ENCODE measurements at places on chromosomes 3 and 15. TPM values are rescaled to one million over a fixed set of nuclear protein-coding genes. Genes with fewer than 3 reads are reported as not detected.

DNA sequence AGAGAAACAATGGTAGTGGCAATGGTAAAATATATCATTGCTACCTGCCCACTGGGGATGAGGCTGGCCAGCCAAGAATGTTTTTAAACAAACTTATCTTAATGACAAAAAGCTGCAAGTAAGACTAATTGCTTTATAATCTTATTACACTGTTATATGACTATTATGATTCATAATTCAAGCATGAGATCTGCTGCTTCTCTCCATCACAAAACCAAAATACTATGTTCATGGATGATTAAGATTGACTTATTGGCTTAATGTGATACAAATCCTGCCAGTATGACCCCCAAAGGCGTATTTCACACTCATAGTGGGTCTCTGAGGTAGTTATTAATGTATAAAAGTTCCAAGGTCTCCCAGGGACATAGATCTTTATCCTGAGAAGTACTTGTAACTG, 52.6 kb downstream of the FBN1 start:
- no peak for DNase-seq

DNA sequence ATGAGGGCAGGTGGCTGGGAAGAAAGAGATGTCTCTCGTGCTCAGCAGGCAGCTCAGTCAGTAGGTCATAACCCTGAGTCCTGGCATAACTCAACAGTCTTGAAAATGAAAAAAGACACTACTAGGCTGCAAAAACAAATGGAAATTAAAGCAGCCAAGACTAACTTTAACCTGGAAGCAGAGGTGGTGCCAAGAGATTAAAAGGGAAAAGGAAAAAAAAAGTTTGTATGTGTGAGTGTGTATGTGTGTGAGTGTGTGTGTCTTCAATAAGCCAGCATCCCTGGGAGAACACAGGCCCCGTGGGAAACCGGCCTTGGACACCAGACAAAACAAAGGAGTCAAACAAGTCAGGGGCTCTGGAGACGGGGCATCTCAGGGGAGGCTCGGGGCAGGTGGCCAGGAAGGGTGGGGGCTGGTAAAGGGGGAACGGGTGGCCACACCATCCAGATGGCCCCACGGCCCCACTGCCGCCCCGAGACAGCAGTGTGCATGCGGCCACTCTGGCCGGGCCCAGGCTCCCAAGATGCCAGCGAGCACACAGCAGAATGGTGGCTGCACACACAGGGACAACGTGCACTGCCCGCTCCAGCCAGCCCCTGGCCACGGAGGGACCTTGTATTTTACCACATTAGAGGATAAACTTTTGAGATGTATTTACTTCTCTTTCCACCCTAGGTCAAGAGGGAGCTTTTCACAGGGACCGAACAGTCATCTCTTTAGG, 23.8 kb downstream of the CYFIP1 start:
- DNase-seq, result peak; percentile 26

GRCh38 chr3:59632760-59633573, 583.1 kb upstream of the CFAP20DC start:
- DNase-seq, result no peak

DNA sequence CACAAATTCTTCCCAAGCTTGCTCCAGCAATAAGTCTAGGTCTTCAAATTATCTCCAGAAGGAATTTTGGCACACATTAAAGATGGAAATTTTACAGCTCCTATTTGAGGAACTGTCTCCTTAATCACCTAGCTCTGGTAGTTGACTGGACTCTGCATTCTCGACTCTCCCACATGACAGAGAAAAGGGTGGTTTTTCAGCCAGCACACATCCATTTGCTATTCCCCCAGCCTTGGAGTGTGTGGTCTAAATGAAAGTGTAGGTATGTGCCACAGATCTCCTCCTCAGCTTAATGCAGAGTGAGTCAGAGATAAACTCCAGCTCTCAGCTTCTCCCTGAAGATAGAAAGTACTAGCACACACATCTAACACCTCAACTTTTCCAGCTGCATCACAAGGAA, 62.2 kb upstream of the ALCAM start:
- no peak for DNase-seq

GRCh38 chr3:9100513-9100894, 137.2 kb upstream of the RAD18 start:
- no peak for DNase-seq

- DNase-seq, result no peak
Measured at GRCh38 chr3:59273976-59274375, 224.2 kb upstream of the CFAP20DC start.

GRCh38 chr3:193948459-193948858, 187.5 kb upstream of the HES1 start:
- no peak for DNase-seq

- DNase-seq, result peak; percentile 66
Measured at GRCh38 chr15:32668942-32669341, 27.4 kb downstream of the SCG5 start.

DNA sequence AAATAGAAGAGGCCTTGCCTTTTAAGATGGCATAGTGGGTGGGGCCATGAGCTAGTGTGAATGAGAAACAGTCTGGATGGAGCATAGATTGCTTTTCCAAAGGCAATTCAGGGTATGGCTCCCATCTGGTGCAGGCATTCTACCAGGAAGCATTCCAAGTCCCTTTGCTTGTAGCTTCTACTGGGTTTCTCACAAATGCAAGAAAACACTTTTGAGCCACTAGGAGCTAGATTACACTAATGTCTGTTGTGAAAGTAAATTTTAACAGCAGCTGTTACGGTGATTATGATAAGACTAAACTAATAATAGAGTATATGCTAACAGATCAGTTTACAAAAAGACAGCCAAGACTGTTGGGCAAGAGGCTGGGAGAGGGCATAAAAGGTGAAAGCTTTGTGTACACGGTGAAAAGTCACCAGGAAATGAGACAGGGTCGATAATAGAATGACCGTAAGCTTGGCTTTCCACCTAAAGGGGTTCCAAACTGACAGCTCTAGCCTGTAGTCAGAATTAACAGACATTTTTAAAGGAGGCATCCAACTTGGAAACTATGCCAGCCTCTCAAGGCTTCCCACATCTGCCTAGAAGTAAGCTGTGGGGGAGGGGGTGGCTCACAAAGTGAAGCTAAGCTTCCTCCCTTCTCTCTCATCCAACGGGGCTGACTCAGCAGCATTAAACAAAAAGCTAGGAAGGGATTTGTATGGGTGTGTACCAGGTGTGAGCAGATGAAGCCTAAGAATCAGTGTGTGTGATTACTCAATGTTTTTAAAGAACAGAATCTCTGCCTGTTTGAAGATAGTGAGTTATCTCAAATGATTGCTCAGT, 61.1 kb upstream of the GPD1L start:
- DNase-seq, result peak; percentile 18

- DNase-seq, result no peak
Measured at GRCh38 chr3:161199926-161200325, 21.2 kb upstream of the NMD3 start.

GRCh38 chr15:24752354-24752753, 76.8 kb downstream of the NPAP1 start:
- DNase-seq, result no peak

DNA sequence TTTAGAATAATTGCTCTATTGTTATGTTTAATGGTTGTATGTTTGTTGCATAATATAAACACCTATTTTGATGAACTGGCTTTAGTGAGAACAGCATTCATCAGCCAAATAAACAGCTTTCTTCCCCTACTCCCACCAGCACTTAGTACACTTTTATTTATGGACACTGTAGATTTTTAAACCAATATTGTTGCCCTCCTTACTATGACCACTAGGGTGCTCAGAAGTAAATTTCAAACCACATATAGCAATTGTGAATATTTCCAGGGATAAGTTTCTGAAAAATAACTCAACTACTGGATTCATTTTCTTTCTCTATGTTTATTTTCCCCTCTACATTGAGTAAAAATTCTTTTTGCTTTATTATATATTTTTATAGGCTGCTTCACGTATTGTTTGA, 84.7 kb upstream of the PTX3 start:
- no peak for DNase-seq

DNA sequence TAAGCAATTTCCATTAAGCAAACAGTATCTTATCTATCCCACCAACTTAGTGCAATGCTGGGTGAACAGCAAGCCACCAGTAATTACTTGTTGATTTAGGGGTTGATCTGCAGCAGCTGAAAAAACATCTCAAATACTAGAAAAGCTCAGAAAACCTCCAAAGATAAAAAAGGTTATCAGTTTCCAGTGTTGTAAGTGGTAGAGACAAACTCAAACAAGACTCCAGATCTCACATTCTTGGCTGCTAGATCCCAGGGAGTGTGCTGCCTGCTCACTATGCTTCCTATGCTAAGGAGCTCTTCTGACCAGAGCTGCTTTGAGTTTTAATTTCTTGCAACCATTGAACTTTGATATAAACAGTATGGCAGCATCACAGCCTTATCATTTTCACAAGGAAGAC, 11.3 kb downstream of the B3GALNT1 start:
- DNase-seq, result no peak

DNA sequence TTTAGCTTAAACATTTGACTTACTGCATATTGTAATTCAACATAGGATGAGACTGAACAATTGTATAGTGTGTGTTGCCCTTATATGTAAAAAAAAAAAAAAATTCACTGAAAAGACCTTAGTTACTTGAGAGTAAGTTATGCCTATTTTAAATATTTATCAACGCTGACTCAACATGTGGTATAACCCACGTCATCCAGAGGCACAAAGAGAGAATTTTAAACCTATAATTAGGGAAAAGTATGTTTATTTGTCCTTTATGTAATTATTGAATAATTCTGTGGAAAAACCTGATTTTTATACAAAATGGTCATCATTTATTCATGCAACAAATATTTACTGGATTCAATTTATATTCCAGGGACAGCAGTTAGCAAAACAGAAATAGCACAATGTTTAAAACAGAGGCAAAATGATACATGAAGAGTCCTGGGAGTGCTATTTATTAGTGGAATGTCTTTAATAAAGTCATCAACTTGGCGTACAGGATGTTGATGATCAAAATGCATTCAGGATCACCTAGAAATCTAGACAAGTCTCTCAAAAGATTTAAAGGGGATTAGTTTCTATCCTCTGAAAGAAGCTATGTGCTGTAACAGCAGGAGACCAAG, 223.7 kb downstream of the PCCB start:
- no peak for DNase-seq

DNA sequence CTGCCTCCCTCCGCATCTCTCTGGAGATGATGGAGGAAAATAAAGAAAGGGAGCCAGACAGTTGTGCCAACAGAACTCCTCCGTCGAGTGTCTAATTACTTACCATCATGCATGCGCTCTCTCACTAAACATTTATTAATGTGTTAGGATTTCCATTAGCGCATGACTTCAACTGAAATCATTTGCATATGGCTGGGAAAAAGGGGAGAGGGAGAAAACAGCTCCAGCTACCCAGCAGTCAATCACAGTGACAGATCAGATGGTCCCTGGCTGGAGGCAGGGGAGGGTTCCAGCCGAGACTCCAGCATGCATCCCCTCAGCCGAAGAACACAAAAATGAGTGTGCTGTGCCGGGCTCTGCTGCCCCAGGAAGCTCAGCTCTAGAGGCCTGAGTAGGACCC, 6.8 kb upstream of the RHO start:
- peak; percentile 66 for DNase-seq

DNA sequence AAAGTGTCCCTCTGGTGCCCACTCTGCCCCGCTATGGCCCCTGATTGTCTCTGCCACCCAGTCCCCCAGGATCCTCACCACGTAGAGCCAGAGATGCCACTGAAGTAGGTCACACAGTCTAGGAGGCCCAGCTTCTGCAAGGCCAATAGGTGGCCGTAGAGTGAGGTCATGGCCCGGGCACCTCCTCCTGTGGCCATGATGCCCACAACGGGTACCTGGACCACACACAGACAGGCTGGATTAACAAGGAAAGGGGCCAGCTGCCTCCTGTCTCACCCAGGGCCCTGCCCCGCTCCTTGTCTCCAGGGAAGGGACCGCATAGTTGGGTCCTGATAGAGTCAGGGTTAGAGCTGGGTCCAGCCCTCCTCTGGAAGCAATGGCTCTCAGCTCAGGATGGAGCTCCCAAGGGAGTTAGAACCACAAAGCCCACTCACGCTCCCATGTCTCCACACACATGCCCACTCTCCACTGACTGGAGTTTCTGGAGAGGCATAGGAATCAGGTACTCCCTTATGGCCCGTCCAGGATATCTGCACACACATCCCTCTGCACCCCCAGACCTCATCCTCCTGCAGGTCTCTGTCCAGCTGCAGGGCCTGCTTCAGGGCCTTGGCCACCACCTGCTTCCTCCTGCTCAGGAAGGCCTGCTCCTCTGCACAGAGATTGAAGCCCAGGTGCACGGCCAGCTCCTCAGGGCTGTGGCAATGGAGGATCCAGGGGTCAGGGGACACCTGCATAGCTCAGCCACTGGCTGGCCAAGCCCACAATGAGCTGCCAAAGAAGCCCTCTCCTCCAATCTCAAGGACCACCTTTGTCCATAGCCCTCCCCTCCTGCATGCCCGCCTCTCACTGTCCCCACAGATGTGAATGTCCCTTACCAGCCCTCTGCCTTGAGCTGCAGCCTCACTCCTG, 13.2 kb downstream of the PLA2G4D start:
- peak; percentile 31 for DNase-seq

- no peak for DNase-seq
Measured at GRCh38 chr3:156341332-156341731, 213.6 kb downstream of the SSR3 start.

DNA sequence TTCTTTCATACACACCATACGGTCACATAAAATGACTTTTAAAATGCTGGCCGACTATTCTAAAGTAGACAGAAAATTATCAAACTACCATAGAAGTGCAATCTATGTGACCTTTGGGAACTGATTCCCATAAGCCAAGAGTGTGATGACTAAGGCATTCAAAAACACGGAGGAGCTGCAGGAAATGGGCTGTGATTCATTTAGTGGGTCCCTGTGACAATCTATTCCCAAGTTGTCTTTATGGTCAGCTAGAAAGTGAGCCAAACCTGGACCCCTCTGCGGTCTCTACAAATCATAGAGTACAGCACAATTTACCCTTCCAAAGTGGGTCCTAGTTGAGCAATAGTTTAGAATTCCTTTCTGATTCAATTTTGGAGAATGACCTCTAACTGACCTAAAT, 251.5 kb upstream of the CBLB start:
- DNase-seq, result no peak

DNA sequence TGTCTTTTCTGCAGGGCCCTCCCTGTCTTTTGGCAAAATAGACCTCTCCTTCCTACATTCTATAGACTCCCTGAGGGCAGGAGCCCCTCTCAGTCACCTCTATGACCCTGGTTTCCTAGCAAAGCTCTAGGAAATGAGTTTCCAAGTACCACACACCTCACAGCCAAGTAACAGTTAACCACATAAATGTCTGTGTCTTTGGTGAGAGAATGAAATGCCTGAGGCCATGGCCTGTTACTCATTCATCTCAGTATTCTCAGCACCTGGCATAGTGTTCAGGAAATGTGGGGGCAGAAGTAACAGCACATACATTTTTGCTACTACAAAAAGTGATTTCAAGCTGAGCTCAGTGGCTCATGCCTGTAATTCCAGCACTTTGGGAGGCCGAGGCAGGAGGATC, 21.0 kb downstream of the RFT1 start:
- DNase-seq, result no peak

The CCDC54 gene
- total RNA-seq, result not detected

The CCR9 gene
- total RNA-seq, result not detected

The XCR1 gene
- not detected for total RNA-seq

The ARGFX gene
- not detected for total RNA-seq

The CCR4 gene
- total RNA-seq, result not detected

The KLHL6 gene
- total RNA-seq, result 0.33 TPM
